ENCODE measurements at places on chromosomes 16 and 17. TPM values are rescaled to one million over a fixed set of nuclear protein-coding genes. Genes with fewer than 3 reads are reported as not detected.

Gene ABCA3
- 3.5 TPM for total RNA-seq

- DNase-seq, result no peak
- no peak overlapping the region for H3K4me3 ChIP-seq
- no peaks in the 10 kb centered on the region for H3K36me3 ChIP-seq
- H3K27me3 ChIP-seq, result no peaks in the 10 kb centered on the region
Observed at GRCh38 chr17:70405492-70406220, 236.3 kb downstream of the KCNJ2 start.

DNA sequence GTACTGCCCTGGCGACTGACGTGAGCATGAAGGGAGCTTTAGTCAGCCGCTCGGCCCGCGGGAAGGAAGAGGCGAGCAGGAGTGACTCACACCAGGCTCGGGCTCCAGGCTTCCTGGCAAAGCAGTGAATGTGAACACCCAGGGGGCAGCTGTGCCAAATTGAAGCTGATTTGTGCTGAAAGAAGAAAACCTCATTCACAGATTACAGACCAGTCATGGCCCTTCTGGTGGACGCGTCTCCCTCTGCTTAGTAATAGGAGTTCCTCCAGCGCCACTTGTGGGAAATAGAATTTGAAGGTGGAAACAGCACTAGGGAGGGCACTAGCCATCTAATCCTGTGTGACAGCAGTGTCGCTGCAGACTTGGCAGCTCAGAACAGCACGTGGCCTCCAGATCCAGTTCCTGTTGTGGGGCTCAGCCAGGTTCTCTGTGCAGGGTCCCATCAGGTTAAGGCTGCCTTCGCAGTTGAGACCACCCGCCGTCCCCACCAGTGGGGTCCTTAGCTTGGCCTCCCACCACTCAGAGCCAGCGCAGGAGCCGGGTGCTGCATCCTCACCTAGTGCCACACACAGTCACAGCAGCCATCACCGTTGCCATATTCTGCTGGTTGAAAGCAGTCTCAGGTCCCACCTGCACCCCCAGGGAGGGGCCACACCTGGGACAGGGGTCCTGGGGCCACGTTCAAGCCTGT, 164.5 kb upstream of the CHMP6 start:
- no peaks in the 10 kb centered on the region for H3K4me1 ChIP-seq
- no peak overlapping the region for H3K4me3 ChIP-seq
- DNase-seq, result no peak
- H3K36me3 ChIP-seq, result peaks cover 17% of the 10 kb centered on the region

Gene MT4
- total RNA-seq, result not detected

Gene SULT1A4
- total RNA-seq, result 3.2 TPM

- H3K4me1 ChIP-seq, result peaks cover 15% of the 10 kb centered on the region
- no peaks in the 10 kb centered on the region for H3K27me3 ChIP-seq
- DNase-seq, result no peak
- H3K27ac ChIP-seq, result no peak overlapping the region
- no peak overlapping the region for H3K4me3 ChIP-seq
Observed at GRCh38 chr17:70535986-70536385, 366.7 kb downstream of the KCNJ2 start.

DNA sequence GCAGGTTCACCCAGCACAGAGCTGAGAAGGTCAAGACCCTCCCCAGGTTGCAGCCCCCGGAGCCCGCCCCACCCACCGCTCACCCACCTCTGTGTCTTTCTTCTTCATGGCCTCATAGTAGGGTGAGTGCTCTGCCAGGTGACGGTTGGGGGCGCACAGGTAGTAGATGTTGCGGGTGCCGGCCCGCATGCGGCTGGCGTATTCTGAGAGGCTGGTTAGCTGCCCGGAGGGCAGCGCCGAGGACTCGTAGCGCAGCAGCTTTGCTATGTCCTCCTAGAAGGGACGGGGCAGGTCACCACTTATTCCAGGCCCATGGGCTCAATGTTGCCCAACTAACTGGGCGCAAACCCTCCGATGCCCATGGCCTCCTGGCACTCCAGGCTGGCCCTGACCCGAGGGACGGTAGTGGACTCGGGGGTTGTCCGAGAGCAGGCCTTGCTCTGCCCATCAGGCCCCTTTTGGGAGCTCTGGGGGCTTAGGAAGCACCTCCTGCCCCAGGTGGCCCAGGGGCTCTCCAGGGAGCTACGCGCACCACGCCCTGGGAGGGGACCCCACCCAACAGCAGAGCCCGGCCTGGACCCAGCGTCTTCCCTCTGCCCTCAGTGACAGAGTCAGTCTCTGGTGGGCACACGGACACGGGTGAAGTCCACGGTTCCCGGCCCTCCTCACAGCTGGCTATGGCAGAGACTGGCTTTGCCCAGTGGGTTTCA, 9.9 kb downstream of the DNASE1 start:
- H3K27me3 ChIP-seq, result no peaks in the 10 kb centered on the region
- H3K27ac ChIP-seq, result no peak overlapping the region
- H3K4me3 ChIP-seq, result no peak overlapping the region
- peaks cover 45% of the 10 kb centered on the region for H3K36me3 ChIP-seq
- DNase-seq, result no peak

GRCh38 chr17:77811521-77811920, 147.0 kb upstream of the TNRC6C start:
- H3K27ac ChIP-seq, result no peak overlapping the region
- no peaks in the 10 kb centered on the region for H3K36me3 ChIP-seq
- H3K4me1 ChIP-seq, result no peaks in the 10 kb centered on the region
- H3K4me3 ChIP-seq, result no peak overlapping the region

DNA sequence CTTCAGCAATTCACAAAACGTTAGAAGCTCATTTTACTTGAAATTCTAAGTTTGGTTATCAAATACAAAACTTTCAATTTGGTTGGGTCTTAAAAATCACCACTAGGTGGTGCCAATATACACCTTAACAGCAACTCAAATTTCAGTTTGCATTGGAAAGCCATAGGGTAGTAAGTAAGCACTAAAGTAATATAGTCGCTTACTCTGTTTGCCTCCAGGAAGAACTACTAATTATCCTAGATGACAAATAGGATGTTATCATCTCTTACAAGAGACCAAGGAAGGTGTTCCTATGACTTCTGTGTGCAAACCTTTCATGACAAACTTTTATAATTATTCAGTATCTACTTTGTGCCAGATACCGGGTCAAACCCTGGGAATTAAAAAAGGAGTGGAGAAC, 93.3 kb downstream of the MYO1D start:
- no peaks in the 10 kb centered on the region for H3K27me3 ChIP-seq
- no peaks in the 10 kb centered on the region for H3K4me1 ChIP-seq
- H3K36me3 ChIP-seq, result peaks cover 2% of the 10 kb centered on the region
- no peak for DNase-seq
- no peak overlapping the region for H3K27ac ChIP-seq

Gene TEKT5
- total RNA-seq, result 1.1 TPM

Gene SETD6
- 29.4 TPM for total RNA-seq

GRCh38 chr16:67014634-67015312, 14.2 kb upstream of the CBFB start:
- H3K27me3 ChIP-seq, result no peaks in the 10 kb centered on the region
- no peak overlapping the region for H3K27ac ChIP-seq

Gene PRSS53
- 4.0 TPM for total RNA-seq

Gene CES1
- not detected for total RNA-seq

Gene PRRT2
- 25.5 TPM for total RNA-seq

- no peak for DNase-seq
- peaks cover 3% of the 10 kb centered on the region for H3K4me1 ChIP-seq
- H3K27ac ChIP-seq, result no peak overlapping the region
- peaks cover 14% of the 10 kb centered on the region for H3K27me3 ChIP-seq
Observed at GRCh38 chr16:27843800-27844199, 219.7 kb downstream of the GSG1L start.

DNA sequence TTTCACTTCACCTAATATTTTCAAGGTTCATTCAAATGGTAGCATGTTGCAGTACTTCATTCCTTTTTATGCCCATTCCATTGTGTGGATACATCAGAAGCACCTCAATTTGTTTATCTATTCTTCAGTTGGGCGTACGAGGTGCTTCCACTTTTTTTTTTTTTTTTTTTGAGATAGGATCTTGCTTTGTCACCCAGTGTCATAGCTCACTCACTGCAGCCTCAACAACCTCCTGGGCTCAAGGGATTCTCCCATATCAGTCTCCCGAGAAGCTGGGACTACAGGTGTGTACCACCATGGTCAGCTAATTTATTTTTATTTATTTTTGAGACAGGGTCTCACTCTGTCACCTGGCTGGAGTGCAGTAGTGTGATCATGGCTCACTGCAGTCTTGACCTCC, 22.5 kb upstream of the SPNS3 start:
- H3K36me3 ChIP-seq, result no peaks in the 10 kb centered on the region
- no peak overlapping the region for H3K27ac ChIP-seq
- peaks cover 3% of the 10 kb centered on the region for H3K4me1 ChIP-seq
- DNase-seq, result no peak
- H3K4me3 ChIP-seq, result no peak overlapping the region

DNA sequence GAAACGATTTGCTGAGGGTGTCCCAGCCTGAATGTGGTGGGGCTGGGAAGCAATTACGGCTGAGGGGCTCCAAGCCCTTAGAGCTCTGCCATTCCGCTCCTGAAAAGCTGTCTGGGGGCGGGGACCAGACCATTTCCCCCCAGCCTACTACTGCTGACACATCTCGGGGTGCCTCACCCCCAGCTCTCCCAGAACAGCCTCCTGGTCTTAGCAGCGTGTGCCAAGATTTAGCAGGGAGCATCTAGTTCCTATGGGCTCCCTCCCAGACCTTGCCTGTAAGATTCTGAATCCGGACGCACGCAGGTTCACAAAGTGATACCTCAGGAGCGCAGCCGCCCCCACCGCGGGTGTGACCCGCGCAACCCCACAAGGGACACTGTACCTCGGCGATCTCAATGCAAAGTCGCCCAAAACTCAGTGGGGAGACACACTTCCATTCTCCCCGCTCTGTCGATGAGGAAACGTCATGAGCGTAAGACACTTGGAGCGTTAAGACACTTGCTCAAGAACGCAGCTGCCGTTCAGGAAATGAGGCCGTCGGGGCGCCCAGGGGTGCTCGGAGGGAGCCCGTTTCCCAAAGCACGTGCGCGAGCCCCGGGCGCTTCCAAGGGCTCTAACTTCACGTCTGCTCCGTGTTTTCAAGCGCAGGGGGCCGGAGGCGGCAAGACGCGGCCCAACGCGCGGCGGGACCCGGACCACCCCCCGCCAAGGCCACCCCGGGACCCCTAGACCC, 629 bp downstream of the GEMIN4 start:
- peaks cover 31% of the 10 kb centered on the region for H3K4me1 ChIP-seq
- no peaks in the 10 kb centered on the region for H3K27me3 ChIP-seq
- peak overlapping the region; percentile 89 for H3K4me3 ChIP-seq
- H3K36me3 ChIP-seq, result peaks cover 33% of the 10 kb centered on the region
- peak overlapping the region; percentile 91 for H3K27ac ChIP-seq
- DNase-seq, result no peak

Gene PIRT
- total RNA-seq, result not detected

DNA sequence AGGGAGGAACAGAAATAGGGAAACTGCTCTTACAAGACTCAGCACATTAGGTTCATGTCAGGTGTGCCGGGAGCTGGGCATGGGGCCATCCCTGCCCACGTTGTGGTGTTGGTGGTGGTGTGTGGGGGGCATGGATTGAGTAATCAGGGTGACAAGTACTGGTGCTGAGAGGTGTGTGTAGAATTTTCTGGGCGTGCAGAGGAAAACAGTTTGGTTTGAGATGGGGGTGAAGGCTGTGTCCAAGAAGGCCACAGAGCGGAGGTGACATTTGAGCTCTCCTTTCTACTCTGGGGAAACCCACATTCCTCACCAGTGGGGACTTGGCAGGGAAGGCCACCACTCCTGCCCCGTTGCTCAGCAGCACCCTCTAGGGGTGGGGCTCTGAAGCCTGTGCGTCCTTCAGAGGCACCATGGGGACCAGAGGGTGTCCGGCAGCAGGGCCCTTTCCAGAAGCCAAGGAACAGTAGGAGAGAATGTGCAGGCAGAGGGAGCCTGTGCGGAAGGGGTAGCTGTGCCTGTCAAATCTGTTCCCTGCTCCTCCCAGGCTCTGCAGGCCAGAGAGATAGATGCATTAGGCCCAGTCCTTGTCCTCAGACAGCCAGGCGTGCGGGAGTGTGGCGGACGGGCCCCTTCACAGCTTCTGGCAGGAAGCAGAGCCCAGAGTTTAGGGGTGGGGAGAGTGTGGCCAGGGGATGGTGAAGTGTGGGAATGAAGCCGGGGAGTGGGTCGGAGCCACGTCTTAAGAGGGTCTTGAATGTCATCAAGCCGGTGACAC, 48.7 kb upstream of the GSE1 start:
- no peak overlapping the region for H3K4me3 ChIP-seq
- peak overlapping the region; percentile 40 for H3K27ac ChIP-seq
- no peak for DNase-seq
- H3K36me3 ChIP-seq, result no peaks in the 10 kb centered on the region
- H3K27me3 ChIP-seq, result no peaks in the 10 kb centered on the region

Gene LRRC46
- total RNA-seq, result not detected

Gene CES5A
- not detected for total RNA-seq

GRCh38 chr17:79942591-79943346, 92.9 kb downstream of the TBC1D16 start:
- H3K36me3 ChIP-seq, result peaks cover 27% of the 10 kb centered on the region
- DNase-seq, result no peak
- H3K4me3 ChIP-seq, result no peak overlapping the region
- no peak overlapping the region for H3K27ac ChIP-seq

Gene NETO2
- total RNA-seq, result 27.5 TPM

Gene RABEP1
- total RNA-seq, result 46.6 TPM

- H3K36me3 ChIP-seq, result no peaks in the 10 kb centered on the region
- DNase-seq, result no peak
- H3K27ac ChIP-seq, result no peak overlapping the region
- peaks cover 13% of the 10 kb centered on the region for H3K4me1 ChIP-seq
Observed at GRCh38 chr16:30588651-30589050, 3.2 kb upstream of the ZNF785 start.

DNA sequence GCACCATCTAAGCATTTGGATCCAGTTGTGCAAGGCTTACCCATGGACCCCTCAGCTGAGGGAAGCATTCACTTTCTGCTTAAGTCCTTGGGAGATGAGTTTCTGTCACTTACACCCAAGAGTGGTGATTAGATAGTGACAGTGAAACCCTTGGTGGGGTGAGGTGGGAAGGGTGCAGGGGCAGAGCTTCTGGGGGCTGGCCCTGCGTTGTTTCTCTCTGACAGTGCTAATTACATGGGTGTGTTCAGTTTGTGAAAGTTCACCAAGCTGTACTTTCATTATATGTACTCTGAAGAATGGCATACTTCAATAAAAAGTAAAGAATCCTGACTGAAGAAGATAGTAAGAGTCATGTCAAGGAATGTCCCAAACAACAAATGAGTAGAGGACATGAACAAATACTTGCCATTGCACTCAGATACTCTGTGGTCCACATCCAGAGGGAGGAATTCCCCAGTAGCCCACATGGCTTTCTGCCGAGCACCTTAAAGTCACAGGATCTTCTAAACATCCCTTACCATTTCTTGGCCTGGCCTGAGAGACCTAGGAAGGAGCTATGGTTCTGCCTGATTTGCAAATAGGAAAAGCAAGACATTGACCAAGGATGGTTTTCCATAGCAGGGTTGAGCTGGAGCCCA, 8.4 kb downstream of the CHST6 start:
- H3K27me3 ChIP-seq, result no peaks in the 10 kb centered on the region
- H3K4me1 ChIP-seq, result peaks cover 22% of the 10 kb centered on the region
- H3K36me3 ChIP-seq, result no peaks in the 10 kb centered on the region
- no peak for DNase-seq
- no peak overlapping the region for H3K27ac ChIP-seq

All from mesothelial cell of epicardium (in vitro differentiated cells).